ENCODE measurements at places on chromosomes 1 and 21. TPM values are rescaled to one million over a fixed set of nuclear protein-coding genes. Genes with fewer than 3 reads are reported as not detected.
A peak's percentile ranks its signal among the peaks of the same experiment; 100 is the strongest.

Gene OLFML2B
- 5.2 TPM for total RNA-seq

DNA sequence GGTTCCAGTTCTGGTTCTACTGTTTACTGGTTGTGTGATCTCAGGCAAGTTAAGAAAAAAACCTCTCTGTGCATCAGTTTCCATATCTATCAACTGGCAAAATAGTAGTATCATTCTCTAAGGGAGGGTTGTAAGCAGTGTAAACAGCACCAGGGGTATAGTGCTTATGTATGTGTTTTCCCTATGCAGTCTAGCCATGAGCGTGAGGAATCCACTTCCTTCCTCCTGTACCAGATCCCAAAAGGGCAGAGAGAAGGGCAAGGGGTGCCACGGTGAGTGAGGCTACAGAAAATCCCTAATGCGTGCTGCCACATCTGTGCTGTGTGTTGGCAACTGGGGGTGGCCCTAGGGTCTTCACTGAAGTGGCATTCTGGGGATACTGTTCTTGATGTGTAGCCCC, 18.4 kb upstream of the RNF19B start:
- no peak for DNase-seq

DNA sequence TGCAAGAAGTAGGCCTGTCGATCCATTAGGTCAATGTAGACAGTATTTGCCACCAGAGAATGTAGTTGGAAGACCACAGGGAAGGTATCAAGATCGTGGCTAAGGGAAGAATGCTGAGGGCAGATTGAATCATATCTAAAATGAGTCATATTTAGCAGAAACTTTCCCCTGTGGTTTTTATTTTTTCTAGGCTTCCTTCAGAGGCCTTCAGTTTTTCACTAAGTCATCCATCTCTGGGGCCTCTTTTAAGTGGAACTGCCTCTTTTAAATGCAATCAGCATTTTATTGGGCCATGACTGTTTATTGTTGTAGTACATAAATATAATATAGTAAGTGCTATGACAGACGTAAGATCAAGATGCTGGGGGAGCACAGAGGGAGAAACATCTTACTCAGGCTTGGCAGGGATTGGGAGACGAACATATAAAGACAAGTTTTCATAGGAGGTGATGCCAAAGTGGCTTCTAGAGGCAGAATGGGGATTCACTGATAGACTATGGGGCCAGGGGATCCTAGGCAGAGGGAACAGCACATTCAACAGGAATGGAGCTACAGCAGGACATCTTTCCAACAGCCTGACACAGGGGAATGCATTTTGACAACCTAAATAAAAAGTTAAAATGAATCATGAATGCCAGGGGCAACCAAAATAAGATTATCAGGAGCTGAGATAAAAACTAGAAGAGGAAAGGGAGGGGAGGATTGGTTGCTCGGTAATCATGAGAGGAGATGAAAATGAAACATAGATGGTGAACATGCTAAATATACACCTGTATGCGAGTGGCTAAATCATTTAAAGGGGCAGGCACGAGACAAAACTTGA, 20.1 kb downstream of the UBE2U start:
- peak; percentile 91 for DNase-seq

- DNase-seq = no peak
Observed at GRCh38 chr1:83961571-83962295, 37.2 kb downstream of the TTLL7 start.

Gene MMEL1
- total RNA-seq = under 0.01 TPM

DNA sequence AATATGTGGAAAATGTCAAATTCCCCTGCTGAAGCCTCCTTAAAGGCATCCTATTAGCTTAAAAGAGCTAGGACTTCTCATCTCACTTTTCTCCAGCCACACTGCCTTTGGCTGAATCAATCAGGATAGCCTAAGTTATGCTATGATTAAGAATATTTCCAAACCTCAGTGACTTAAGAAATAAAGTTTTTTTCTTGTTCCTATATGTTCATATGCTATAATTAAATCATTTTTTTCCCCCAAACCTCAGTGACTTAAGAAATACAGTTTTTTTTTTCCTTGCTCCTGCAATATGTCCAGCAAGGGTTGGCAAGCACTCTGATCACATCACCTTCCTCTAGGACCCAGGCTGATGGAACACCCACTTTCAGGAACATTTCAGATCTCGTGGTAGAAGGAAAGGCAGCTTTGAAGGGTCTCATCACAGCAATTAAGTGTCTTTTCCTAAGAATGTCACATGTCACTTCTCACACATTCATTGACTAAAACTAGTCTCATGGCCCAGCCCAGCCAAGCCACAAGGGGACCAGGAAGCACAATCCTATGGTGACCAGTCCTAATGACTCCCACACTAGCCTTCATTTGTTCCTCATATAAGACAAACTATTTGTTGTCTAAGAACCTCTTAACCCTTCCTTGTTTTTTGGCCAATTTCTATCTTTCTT, 6.3 kb upstream of the JUN start:
- DNase-seq = no peak

DNA sequence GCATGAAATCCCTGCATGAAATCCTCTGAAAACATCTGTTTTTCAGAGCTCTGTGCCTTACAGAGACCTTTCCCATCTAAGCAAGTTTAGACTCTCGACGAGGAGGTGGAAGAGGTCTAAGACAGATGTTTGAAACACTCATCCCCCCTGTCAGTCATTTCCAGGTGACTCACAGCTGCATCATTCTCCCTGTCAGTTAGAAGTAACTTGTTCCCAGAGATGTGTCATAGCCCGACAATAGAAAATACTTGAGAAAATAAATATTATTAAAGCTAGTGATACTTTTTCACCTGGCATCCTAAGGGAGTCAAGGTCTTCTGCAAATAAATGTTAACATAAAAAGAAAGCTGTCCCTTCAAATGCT, 41.6 kb upstream of the SEC16B start:
- no peak for DNase-seq

GRCh38 chr1:213201380-213202155, 150.5 kb downstream of the RPS6KC1 start:
- DNase-seq = peak; percentile 91

DNA sequence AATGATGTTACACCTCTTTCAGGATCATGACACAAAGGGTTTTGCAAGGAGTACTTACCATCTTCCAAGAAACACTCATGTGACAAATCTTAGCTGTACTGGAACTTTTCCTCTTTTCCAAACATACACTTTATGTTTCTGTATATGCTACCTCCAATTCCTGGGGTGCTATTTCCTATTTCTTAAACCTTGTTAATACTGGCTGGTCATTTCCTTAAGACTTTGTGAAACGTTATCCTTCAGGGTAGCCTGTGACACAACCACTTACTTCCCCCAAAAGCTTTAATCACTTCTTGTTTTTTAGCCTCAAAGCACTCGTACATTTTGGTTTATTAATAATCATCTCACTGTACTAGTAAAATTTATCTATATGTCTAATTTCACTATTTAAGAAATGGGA, 39.4 kb downstream of the OR10Z1 start:
- DNase-seq = no peak
